ENCODE measurements at places on chromosomes 6 and 20.

- DNase-seq: no peak
These were observed 14.0 kb upstream of the NT5E start for GRCh38 chr6:85435851-85436250.

GRCh38 chr6:1703091-1703855, 93.6 kb downstream of the FOXC1 start:
- DNase-seq: no peak

GRCh38 chr6:127554435-127555006, 22.5 kb upstream of the C6orf58 start:
- peak; percentile 39 for DNase-seq

- no peak for DNase-seq
These were observed 85.4 kb downstream of the PLCG1 start for GRCh38 chr20:41222703-41223102.

DNA sequence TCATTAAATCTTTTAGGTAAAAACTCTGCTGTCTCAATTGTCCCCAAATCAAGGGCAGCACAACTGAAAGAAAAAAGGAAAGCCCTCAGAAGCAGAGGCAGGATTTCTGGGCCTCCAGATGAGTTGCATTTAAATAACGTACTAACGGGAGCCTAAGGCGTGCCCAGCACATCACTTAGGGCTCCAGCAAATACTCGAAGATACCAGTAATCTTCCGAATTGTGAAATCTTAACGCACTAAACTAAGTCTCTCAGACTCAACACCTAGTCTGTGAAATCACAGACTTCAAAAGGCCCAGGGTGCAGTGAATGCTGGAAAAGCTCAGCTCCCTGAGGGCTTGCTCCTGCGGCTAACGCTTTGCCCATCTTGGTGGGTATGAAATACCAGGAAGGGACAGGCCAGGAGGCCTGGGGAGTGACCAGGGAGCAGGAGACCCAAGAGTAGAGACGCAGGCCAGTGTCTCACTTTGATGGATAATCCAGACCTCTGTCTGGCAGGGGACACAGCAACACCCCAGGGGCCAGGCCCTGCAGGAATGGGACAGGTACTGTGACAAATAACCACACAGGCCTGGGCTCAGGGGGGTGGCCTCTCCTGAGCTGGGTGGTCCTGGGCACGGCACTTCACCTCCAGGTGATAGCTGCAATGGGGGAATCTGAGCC, 36.4 kb downstream of the RRBP1 start:
- DNase-seq: no peak

- DNase-seq: no peak
These were observed 201.0 kb upstream of the FLRT3 start for GRCh38 chr20:14538433-14538832.

GRCh38 chr6:150586850-150587359, 12.8 kb upstream of the PLEKHG1 start:
- no peak for DNase-seq

- no peak for DNase-seq
These were observed 849.5 kb downstream of the MAFB start for GRCh38 chr20:39839399-39840119.

Data from NCI-H460 (cell line).